ENCODE measurements at places on chromosomes 16 and 17.

- no peak for DNase-seq
Measured at GRCh38 chr17:15511142-15511541, 43.7 kb upstream of the CDRT4 start.

DNA sequence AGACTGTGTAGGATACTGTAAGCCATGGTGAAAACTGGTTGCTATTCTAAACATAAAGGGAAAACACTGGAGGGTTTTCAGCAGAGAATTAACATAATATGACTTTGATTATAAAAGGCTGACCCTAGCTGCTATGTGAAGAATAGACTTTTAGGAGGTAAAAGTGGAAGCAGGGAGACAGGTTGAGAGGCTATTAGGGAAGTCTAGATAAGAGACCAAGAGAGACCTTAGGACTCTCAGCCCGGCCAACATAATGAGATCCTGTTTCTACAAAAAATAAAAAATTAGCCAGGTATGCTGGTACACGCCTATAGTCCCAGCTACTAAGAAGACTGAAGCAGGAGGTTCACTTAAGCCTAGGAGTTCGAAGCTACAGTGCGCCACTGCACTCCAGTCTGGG is 393.2 kb upstream of the PMFBP1 start:
- no peak for DNase-seq

GRCh38 chr16:19330841-19331397 is 45.4 kb downstream of the CLEC19A start:
- DNase-seq: no peak

DNA sequence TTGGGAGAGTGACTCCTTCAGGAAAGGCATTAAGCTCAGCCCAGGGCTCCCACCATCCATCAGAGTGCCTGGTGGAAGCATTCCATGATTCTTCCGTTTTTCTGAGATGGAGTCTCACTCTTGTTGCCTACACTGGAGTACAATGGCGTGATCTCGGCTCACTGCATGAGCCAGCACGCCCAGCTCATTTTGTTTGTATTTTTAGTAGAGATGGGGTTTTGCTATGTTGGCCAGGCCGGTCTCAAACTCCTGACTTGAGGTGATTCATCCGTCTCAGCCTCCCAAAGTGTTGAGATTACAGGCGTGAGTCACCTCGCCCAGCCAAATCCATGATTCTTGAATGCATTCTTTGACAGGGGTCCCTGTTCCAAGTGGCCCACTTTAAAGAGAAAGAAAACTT is 23.1 kb downstream of the MIS12 start:
- DNase-seq: no peak

DNA sequence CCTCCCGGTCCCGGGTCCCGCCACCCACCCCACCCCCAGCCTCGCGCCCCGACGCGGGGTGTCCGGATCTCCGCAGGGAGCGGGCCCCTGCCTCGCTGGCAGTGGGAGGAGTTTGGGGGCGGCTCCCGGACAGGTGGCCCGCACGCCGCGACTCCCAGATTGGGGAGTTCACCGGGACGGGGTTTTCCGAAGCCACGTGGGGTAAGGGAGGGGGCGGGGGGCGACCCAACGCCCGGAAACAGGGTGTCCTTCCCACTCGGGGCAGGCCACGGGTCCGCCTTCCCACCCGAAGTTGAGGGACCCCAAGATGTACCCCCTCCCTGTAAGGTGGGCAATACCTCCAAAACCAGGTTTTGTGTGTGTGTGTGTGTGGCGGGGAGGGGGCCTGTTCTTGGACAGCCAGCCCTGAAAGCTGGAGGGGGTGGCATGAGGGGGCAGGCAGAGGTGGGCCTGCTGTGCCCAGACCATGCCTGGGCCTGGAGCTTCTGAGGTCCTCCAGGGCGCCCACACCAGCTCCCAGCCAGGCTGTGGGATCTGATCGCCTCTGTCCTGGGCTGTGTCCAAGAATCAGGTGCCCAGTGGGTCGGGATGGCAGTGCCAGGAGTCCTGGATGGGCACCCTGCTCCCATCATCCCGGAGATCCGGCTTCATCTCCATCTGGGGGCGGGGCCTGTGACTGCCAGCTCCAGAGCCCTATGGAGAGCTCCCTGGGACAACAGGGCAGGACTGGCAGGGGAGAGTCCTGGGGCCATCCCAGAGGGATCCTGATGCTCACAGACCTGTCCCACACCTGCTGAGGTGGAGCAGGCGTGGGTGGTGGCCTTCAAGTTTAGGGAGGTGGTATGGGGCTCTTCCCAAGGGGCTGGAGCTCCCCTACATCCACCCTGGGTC is 767 bp downstream of the SYNGR2 start:
- peak; percentile 70 for DNase-seq

- DNase-seq: no peak
Measured at GRCh38 chr17:39765175-39765574, 27.4 kb downstream of the GRB7 start.

DNA sequence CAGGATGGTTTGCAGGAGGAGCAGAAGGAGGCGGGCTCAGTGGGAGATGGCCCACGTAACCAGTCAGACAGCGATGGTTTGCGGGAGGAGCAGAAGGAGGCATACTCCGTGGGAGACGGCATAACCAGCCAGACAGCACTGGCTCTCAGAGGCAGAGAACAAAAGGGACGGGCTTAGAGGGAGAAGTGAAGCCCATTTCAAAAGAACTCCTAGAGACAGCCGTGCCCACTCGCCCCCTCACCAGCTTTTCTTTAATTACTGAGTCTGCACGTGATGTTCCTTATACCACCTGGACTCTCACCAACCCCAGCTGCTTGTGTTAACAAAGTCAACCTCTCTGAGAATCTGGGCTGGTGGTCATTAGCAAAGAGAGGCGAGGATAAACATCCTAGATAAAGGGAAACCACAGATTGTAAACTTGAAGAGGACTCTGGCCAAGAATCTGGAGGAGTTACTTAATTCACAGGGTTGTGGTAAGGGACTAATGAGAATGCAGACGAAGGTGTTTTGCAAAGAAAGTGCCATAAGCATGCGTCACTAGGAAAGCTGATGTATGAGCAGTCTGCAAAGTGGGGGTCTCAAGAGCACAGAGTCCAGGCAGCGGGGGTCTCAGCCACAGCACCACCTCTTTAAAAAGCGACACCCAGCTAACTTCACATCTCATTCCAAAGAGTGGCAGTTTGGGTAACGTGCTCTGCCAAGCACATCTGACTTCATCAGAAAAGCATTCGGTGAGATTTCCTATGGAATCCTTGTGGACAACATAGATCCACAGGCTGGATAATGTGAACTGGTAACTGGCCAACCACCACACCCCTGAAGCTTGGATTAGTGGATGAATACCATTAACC is 51.7 kb downstream of the NXN start:
- no peak for DNase-seq

DNA sequence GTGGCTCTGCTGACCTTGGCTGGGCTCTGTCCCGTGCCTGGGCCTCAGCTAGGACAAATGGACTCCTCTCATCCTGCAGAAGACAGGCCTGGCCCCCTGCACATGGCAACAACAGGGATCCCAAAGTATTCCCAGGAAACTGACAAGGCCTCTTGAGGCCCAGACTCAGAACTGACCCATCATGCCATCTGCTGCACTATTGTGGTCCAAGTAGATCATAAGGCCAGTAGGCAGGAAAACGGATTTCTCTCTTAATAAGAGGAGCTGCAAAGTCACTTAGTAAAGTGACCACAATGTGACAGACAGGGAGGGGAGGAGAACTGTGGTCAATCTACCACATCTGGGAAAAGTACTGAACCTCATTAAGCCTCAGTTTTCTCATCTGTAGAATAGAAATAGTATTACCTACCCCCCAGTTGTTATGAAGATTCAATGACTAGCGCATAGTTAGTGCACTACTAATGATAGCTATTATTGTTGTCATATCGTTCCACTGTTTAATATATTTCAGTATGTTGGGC is 62.1 kb upstream of the TNRC6A start:
- no peak for DNase-seq

DNA sequence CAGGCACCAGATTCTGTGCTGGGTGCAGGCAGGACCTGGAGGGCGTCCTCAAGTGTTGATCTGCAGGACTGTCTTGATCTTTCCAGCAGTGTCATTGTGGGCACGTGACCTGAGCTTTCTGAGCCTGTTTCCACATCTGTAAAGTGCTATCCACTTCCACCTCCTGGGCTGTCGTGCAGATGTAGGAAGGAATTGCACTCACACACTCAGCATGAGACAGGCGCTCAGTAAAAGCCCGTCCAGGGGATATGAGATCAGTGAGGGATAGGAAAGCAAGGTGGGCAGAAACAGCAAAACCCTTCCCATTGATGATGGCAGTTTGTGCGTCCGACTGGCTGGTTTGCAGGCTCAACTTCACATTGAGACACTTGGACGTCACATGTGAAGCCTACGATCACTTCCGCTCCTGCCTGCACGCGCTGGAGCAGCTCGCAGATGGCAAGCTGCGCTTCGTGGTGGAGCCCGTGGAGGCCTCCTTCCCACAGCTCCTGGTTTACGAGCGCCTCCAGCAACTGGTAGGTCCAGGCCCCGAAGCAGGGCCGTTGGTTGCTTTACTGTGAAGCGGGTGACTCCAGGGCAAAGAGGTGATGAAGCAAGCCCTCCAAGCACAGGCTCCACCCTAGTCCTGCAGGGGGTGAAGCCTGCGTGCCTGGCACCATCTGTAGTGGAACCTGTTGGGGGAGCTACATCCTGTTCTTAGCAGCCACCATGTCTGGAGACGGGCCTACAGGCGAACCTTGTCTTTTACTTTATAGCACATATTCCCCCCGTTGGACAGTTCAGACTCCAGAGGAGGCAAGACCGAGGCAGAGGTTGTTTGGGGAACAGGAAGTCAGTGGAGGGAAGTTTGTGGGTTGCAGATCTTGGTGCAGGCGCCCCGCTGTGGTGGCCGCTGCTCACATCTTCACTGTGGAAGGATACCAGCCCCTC is 23.0 kb downstream of the METTL22 start:
- no peak for DNase-seq

GRCh38 chr17:81517339-81518112 is 4.9 kb upstream of the ACTG1 start:
- DNase-seq: no peak

DNA sequence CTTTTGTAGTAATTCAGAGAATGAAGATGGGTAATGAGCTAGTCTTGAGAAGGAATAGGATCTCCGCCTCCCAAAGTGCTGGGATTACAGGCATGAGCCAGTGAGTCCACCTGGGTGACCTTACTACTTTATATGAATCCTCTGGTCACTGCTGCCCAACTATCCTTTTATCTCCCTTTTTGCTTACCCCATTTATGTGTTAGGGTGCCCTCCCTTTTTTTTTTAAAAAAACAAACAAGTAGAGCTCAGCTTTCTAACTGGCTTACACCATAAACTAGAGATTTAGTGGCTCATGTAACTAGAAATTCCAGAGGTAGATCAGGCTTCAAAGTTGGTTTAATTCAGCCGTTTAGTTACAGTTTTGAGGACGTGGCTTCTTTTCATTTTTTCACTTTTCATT is 15.6 kb downstream of the USP10 start:
- no peak for DNase-seq

GRCh38 chr17:11690681-11691080 is 92.4 kb downstream of the DNAH9 start:
- DNase-seq: no peak

DNA sequence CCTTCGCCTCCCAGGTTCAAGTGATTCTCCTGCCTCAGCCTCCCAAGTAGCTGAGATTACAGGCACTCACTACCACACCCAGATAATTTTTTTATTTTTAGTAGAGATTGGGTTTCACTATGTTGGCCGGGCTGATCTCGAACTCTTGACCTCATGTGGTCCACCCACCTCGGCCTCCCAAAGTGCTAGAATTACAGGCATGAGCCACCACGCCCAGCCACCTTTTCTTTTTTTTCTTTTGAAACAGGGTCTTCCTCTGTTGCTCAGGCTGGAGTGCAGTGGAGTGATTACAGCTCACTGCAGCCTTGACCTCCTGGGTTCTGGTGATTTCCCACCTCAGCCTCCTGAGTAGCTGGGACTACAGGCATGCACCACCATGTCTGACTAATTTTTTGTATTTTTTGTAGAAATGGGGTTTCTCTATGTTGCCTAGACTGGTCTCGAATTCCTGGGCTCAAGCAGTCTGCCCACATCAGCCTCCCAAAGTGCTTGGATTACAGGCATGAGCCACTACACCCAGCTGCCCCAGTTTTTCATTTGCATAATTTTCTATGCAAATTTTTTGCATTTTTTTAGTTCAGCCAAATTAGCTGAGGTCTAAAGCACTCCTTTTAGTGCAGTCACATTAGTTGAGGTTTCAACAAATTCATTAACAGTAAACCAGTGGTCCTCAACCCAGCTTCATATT is 11.3 kb downstream of the WWP2 start:
- no peak for DNase-seq

DNA sequence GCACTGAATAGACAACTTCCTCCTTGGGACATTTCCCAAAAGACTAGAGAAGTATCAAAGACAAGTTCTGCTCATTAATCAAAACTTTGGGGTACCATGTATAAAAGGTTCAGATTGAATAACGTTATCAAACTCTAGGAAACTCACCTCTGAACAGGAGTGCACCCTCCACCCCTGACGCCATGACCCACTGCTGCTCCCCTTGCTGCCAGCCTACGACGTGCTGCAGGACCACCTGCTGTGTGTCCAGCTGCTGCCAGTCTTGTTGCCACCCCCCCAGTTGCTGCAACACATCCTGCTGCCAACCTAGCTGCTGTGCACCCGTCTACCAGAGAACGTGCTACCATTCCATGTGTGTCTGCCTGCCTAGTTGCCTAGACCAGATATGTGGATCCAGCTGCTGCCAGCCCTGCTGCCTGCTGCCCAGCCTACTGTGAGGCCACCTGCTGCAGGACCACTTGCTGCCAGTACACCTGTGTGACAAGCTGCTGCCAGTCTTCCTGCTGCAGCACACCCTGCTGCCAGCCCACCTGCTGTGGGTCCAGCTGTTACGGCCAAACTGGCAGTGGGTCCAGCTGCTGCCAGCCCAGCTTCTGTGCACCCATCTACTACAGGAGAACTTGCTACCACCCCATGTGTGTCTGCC is 13.8 kb upstream of the KRTAP9-2 start:
- no peak for DNase-seq

GRCh38 chr17:73865831-73866230 is 221.6 kb upstream of the SDK2 start:
- DNase-seq: no peak

DNA sequence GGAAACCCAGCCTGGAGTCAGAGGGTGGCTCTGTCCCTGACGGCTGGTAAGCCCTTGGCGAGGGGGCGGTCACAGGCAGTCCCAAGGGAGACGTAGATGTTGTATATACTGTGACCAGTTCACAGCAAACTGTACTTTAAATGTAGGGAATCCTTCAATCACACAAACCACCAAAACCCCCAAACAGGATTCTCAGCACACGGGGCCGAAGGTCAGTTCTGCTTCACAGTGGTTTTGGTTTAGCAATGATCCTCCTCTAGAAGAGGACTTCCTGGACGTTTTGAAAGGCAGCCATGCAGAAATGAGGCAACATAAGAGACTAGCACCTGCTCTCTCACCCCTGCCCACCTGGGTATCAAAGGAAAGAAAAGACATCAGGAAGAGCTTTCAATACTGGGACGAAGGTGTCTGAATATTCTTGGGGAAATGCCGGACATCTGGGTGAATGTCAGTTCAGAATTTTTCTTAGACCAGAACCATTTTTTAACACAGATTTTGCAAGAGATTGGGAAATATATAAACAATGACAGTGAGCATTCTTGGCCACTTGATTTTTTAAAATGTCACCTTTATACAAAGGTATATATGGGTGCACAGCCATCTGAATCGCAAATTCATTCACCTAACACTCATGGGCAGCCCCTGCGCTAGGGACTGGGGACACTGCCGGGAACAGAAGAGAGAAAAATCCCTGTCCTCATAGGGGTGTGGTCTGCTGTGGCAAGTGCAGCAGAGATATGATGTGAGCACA is 74.2 kb downstream of the CRISPLD2 start:
- DNase-seq: no peak

All from T-helper 22 cell (primary cell).